Stimulated activated CD4-positive, alpha-beta T cell treated with anti-CD3 and anti-CD28 coated beads, TNF-alpha, amount 100 ng/mL, for 24 hours (primary cell): ENCODE measurements at places on chromosomes 6 and 20.

DNA sequence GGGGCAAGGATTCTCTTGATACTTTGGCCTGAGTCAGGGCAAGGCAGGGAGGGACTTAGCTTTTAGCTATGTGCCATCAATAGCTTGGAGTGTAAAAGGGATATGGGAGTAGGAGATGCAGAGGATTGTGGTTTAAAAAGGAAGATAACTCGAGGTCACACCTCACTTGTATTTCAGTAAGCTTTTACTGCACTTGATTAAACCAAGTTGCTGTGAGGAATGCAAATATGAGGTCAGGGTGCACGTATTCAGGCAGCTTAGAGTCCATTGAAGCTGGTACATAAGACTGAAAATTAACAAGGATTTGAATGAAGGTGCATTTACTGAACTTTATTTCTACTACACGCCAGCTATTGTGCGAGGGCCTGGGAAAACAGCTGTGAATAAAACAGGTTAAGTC lies 32.1 kb downstream of the DSTN start:
- DNase-seq = no peak

- peak; percentile 2 for DNase-seq
Measured at GRCh38 chr6:38640216-38640909, 634 bp upstream of the BTBD9 start.

DNA sequence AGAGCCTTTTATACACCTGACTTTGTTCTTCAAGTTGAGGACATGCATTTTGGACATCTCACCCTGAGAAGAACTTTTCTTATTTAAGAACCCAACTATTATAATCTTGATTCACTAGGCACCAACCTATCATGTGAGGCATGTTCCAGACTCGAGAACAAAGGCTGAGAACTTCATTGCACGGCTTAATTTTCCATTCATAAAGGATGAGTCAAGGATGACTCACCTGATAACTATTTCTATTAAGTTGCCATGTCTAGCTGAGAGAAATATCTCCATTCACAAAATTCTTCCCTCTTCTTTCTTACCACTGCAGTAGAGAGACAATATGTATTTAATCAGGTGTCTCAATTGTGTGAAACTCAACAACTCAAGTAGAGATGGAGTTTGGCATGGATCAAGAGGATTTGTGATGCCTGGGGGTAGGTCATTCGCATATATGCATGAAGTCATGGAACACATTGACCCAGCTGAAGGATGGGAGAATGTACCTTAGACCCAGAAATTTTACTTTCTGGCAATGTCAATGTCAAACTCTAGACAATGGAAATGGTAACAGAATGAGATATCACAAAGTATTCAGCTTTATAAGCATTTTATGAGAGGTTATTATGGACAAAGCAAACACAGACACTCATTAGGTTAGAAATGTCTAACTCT lies 208.7 kb upstream of the PRND start:
- no peak for DNase-seq

DNA sequence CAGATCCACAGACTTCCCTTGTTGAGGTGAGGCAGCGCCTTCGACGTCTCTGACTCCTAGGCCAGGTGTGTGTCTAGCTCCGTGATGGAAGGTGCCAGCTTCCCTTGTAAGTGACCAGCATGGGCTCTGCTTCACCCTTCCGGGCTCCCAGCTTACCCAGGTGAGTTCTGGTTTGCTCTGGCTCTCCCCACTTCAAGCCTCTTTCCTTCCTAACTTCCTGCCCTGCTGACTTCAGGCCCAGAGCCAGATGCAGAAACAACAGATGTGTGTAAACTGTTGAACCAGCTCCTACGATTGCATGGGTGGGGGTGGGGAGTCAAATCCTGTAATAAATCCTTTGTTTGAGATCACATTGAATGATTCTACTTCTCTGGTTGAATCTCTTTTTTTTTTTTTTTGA lies 51.6 kb upstream of the BMP6 start:
- no peak for DNase-seq
